ENCODE measurements at places on chromosomes 5 and 9. TPM values are rescaled to one million over a fixed set of nuclear protein-coding genes. Genes with fewer than 3 reads are reported as not detected.

- no peak for DNase-seq
These were observed 145.7 kb upstream of the DAB2 start for GRCh38 chr5:39570403-39571027.

Gene FBN2
- total RNA-seq = 14.9 TPM

DNA sequence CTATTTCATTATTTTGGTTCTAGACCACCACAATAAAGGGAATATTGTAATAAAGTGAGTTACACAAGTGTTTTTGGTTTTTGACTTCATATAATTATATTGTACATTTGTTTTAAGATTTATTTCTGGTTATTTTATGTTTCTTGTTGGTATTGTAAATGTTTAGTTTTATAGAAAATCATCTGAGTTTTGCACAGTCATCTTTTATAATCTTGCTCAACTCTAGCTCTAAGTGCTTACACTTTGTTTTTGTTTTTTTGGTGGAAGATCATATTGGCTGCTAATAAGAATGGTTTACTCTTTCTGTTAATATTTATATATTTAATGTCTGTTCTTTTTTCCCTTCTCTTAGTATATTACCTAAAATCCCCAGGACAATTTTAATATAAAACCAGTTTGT, 135.0 kb downstream of the CNTLN start:
- no peak for DNase-seq

DNA sequence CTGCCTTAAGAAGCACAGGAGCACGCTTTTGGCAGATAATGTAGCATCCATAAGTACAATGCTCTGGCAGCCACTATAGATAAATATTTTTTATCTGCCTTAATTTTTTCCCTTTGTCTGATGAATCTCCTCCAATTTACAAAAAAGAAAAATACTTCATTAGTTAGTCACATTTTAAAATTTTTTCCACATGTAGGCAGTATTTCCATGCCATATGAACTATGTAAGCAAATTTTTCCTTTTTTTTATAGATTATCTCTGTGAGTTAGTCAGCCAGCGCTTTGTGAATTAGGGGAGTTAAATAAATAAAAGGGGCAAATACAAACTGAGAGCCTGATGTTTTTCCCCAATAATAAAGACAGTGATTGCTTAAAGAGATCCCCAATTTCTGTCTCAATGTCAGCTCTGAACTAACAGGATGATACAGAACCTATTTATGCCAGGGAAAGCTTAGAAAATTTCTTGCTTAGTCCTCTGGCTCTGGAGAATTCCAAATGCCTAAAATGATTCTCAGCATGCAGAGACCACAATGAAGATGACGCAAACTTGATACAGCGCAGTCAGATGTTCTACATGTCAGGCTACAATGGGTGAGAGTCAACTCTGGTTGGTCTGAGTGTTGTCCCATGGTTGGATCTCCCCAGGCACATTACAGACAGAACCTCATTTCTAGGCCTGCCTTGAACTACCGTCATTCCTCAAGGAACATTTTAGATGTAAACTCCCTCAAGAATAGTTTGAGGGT, 390.4 kb upstream of the CDH6 start:
- no peak for DNase-seq

Gene ARHGEF39
- total RNA-seq = 1.7 TPM

DNA sequence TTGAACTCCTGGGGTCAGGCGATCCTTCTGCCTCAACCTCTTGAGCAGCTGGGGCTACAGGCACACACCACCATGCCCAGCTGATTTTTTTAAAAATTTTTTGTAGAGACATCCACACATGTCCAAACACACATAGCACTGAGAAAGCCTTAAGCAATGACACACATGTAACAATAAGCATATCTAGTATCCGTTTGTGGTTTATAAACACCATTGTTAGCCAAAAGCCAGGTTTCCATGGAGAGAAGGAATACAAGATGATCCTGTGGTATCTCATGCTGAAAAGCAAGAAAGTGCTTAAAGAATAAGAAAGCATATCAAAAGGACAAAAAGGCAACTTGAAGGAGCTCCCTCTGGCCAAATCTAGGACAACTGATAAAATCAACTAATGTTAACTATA, 29.7 kb upstream of the SLC1A3 start:
- DNase-seq = no peak

- DNase-seq = no peak
These were observed 2.5 kb upstream of the CCL19 start for GRCh38 chr9:34693560-34693959.

- DNase-seq = no peak
These were observed 46.0 kb downstream of the CRB2 start for GRCh38 chr9:123401879-123402513.

DNA sequence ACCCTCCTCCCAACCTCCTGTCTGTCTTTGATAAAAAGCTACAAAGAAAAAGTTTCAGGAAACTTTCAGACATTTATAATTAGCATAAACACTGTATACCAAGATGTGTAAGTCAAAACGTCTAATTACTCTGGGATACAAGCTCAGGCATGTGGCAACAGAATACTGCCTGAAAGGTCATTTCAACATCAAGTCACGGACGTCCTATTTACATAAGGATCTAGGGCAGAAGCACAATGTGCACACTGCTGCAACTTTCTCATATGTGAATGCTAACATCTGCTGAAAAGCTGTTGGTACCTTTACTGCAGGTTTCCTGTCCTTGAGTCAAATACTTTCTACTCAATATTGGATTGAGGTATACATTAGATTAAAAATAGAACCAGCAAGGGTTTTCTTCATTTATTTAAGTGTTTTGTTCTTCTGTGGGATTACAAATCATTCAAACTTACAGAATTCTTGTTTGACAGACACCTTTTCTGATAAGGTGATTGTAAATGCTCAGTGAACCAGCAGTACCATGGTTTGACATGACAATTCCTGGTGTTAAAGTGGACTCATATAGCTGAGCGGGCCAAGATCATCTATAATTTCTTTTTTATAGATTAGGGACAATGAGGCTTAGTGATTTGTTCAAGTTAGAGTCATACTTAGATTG, 36.8 kb downstream of the ELL2 start:
- DNase-seq = no peak

Gene VCP
- 177 TPM for total RNA-seq

DNA sequence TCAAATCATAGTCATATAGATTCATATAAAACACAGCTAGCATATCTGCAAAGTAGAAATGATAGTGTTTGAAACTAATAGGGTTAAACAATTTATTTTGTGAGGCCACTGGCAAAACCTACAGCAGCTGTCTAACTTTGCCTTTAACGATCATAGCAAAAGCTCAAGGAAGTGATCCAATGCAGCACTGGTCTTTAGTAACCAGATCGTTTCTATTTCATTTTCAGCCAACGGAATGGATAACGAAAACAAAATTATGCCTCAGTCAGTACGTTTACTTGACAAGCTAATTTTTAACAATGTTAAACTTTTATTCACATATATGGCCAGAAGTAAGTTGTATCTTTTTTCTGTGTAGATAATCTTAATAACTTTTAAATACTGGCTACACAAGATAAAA, 17.7 kb downstream of the MLLT3 start:
- no peak for DNase-seq

DNA sequence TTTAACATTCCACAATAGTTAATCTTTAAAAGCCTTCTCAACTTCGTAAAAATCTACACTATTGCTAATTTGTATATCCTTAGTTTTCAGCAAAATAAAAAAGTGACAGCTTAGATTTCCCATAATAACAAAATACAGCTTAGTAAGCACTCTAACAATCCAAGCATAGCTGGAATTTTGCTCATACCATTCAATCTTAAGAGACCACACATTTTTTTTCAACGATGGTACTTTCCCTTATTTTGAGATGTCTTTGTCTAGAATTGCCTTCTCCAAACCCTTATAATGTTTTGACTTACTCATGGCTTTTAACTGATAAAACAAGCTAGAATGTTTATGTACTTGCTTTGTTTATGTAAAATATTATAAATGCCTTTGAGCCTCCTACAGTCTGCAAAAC, 65.6 kb downstream of the HOMER1 start:
- no peak for DNase-seq

Gene CDKN2B-AS1
- total RNA-seq = 0.83 TPM

- no peak for DNase-seq
These were observed 6.4 kb upstream of the AGPAT2 start for GRCh38 chr9:136693490-136694162.

Gene FOXD4L4
- not detected for total RNA-seq

GRCh38 chr5:132414634-132415378, 45.3 kb downstream of the SLC22A5 start:
- peak; percentile 19 for DNase-seq

Gene PTPRD
- total RNA-seq = 6.6 TPM

GRCh38 chr9:95379630-95380029, 62.1 kb upstream of the FANCC start:
- no peak for DNase-seq

DNA sequence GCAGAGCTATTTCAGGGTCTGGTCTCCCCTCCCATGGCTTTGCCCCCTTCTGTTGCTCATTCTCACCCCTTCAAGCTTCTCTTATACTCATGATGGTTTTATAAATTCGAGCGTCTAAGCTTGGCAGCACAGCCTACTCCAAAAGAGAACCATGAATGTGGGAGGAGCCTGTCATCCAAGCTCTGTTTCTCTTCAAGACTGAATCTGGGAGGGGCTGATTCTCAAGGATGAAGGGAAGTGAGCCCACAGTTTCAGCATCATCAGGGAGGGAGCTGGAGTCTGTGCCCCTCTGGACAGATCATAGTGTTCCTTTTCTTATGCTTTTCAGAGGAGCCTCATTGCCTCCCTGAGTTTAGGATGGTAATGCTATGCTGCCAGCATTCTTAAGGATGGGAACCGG, 168.6 kb downstream of the CFAP90 start:
- peak; percentile 77 for DNase-seq

Gene ITGA1
- total RNA-seq = 239 TPM

DNA sequence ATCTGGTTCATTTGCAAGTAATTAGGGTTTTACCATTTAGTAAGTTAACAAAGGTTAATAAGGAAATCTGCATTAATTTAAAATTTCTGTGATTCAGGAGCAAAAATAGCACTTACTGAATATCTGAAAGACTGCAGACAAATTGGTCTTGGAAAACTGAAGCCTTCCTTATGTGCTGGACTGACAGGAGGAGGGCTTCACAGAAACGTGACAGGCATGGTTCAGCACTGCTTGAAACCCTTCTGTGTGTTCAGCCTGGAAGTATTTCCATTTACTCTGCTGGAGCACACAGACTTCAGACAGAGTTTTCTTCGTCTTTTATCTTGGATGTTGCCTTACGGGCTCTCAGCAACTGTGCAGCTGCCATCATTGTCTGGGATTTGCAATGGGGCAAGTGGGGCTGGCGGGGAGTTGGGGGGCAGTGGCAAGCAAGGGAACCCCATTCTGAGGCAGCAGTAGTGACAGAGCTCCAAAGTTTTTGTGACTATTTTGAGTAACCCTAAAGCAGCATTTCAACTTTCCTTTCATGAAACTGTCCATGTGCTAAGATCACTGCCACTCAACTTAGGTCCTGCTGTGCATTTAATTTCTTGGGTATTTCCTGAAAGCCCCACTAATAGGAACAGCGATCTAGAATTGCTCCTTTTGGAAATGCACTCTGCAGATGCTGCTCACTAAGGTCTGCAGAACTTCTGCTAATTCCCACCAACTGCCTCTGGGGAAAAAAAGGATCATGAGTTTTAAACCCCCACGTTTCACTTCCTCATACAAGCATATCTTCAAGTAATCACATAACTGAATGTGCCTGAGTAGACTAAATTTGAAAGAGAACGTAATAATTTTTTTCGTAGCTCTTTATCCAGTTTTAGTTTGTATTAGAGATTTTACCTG, 56.6 kb downstream of the KCNN2 start:
- no peak for DNase-seq

GRCh38 chr5:42919600-42919999, 107.9 kb upstream of the SELENOP start:
- no peak for DNase-seq

DNA sequence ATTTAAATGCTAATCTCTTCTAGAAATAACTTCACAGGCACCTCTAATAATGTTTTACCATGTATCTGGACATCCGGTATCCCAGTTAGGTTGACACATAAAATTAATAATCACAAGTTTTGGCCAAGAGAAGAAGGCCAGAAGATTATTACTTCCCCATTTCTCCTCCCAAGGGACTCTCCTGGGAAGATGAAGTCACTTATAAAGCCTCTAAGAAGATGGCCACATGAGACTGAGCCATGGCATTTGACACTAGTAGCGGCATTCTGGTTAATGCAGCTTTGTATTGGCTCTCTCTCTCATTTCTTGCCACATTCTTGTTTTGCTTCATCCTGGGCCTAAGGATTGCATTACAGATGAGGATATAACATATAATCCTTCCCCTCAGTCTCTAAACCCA, 34.5 kb upstream of the RASA1 start:
- no peak for DNase-seq

DNA sequence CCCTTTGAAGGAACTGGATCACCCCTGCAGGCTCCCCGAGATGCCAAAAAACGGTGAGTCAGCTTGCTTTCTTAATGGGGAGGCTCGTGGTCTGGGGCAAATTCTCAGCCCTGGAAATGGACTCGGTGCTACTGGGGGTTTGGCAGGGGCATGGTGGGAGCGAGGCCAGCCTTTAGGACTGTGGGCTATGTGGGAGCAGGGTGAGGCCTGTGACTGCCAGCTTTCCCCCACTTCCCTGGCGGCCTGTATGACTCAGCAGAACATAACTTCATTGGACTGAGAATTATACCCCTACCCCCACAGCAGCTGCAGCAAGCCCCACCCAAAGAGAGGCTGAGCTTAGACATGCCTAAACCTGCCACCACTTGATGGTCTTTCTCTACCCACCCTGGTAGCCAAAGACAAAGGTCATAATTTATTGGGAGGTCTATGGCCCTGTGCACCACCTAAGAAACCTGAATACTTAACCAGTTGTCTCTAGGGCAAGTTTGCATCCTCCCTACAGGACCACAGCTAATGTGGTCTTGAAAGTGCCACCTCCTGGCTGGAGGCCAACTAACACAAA, 325.3 kb downstream of the TLE1 start:
- no peak for DNase-seq

Gene MZB1
- 0.78 TPM for total RNA-seq

DNA sequence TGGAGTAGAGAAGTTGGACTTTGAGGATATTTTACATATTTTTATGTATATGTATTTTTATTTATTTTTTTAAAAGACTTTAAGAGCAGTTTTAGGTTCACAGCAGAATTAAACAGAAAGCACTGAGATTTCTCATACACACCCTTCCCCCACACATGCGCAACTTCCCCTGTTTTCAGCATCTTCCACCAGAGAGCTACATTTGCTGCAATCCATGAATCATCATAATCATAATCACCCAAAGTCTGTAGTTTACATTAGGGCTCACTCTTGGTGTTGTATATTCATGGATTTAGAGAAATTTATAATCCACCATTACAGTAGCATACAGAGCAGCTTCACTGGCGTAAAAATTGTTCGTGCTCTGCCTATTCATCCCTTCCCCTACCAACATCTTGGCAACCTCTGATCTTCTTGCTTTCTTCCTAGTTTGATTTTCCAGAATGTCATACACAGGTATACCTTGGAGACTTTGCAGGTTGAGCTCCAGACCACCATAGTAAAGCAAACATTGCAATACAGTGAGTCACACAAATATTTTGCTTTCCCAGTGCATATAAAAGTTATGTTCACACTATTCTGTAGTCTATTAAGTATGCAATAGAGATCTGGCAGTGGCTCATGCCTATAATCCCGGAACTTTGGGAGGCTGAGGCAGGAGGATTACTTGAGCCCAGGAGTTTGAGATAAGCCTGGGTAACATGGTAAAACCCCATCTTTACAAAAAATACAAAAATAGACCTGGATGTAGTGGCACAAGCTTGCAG, 9.6 kb upstream of the CCDC171 start:
- DNase-seq = no peak

Gene BTNL9
- 9.1 TPM for total RNA-seq

- no peak for DNase-seq
These were observed 483.1 kb upstream of the ZNF608 start for GRCh38 chr5:125229556-125229955.

Gene PCDHGA5
- total RNA-seq = 4.3 TPM
